RKO (cell line): ENCODE measurements at places on chromosomes 11 and 22.
A peak's percentile ranks its signal among the peaks of the same experiment; 100 is the strongest.

DNA sequence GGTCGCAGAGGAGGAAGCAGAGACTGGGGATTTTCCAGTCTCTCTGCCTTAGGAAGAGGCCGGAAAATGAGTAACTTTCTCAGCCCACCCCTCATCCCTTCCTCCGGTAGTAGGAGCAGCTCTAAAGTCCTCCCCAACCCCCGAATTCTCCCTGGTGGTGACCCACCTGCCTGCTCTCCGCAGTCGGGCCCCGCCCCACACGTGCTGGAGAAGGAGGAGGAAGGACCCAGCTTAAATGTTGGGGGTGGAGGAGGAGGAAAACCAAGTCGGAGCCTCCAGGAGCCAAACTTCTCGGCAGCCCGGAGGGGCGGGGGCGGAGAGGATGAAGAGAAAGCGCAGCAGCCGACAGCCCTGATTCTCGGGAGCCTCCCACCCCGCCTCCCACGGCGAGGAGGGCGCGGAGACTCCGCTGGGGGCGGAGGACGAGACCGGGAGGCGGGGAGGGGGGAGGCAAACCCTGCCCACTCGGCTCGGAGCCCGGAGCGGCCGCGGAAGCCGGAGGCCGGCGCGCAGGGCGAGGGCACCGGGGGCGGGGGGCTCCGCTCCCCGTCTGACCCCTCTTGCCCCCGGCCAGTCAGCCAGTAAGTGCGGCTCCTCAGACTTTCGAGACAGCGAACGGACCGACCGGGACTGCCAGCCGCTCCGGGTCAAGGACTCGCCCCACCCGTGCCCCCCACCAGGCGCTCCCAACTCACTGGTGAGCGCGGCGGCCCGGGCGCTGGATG, at the start of gene TPBGL:
TPBGL (plus strand) TSS at position 464 of the 725 bp plus-strand sequence. CDS start 276 bp downstream, outside the sequence.
- DNase-seq: no peak

DNA sequence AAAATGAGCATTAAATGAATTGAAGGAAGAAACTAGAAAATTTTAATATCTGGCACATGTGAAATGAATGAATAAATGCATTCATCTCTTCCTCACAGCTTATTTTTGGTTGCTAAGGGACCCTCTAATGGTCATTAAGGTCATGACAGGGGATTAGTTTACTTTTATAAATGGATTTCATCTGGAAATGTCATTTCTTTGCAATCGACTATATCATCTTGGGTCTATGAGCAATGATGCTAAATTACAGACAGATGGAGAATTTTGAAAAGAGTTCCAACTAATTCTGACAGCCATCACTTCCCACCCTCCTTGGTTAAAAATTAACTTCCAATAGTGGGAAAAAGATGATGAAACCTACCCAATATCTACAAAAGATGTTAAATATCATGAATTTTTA, 98.0 kb downstream of the KIF18A start:
- DNase-seq: no peak

DNA sequence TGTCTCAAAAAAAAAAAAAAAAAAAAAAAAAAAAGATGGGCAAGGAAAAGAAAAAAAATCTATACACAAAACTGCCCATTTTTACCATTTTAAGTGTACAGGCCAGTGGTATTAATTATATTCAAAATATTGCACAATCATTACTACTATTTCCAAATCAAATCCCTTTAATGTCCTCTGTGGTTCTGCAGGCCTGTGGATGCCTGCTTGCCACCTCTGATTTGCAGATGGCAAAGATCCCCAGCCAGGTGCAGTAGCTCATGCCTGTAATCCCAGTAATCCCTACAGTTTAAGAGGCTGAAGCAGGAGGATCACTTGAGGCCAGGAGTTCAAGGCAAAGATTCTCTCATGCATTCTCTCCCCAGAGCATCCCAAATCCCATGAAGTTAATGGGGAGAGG, 20.2 kb downstream of the RFPL1 start:
- DNase-seq: no peak

GRCh38 chr22:27032091-27032761, 374.8 kb downstream of the MIAT start:
- no peak for DNase-seq

- DNase-seq: no peak
Measured at GRCh38 chr11:117799634-117800033, 2.6 kb upstream of the DSCAML1 start.

GRCh38 chr11:33984682-33985389, 66.7 kb upstream of the CAPRIN1 start:
- peak; percentile 12 for DNase-seq

- DNase-seq: peak; percentile 61
Measured at GRCh38 chr22:42661985-42662831, 13.0 kb upstream of the CYB5R3 start.

DNA sequence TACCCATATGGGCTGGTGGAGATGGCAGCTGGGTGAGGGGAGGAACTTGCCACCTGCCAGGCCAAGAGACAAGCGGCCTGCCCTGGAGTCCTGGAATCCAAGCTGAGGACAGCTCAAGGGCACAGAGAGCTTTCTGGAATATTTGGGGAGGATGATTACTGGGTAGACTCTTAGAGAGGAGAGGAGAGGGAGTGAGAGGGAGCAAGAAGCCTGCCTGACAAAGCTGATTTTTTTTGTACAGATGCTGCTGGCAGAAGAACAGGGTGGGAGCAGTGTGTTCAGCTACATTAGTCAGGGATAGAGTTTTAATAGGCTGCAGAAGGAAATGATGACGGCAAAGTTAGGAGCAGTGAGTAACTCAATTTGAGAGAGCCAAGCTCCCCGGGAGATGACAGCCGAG, 299.3 kb downstream of the NXPE2 start:
- no peak for DNase-seq

- no peak for DNase-seq
Measured at GRCh38 chr11:15969701-15970329, 386.5 kb downstream of the SOX6 start.

GRCh38 chr11:31782257-31782656, 28.9 kb downstream of the PAX6 start:
- DNase-seq: no peak

- no peak for DNase-seq
Measured at GRCh38 chr11:1920909-1921573, 1.5 kb downstream of the TNNT3 start.

DNA sequence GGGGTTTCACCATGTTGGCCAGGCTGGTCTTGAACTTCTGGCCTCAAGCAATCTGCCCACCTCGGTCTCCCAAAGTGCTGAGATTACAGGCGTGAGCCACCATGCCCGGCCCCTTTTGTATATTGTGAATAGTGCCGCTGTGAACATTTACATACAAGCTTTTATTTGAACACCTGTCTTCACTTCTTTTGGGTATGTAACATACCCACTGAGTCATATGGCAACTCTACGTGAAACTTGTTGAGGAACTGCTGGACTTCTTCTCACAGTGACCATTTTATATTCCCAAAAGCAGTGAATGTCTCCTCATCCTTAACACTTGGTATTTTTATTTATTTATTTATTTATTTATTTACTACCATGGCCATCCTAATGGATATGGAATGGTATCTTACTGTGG, 3.9 kb upstream of the SCT start:
- DNase-seq: no peak

DNA sequence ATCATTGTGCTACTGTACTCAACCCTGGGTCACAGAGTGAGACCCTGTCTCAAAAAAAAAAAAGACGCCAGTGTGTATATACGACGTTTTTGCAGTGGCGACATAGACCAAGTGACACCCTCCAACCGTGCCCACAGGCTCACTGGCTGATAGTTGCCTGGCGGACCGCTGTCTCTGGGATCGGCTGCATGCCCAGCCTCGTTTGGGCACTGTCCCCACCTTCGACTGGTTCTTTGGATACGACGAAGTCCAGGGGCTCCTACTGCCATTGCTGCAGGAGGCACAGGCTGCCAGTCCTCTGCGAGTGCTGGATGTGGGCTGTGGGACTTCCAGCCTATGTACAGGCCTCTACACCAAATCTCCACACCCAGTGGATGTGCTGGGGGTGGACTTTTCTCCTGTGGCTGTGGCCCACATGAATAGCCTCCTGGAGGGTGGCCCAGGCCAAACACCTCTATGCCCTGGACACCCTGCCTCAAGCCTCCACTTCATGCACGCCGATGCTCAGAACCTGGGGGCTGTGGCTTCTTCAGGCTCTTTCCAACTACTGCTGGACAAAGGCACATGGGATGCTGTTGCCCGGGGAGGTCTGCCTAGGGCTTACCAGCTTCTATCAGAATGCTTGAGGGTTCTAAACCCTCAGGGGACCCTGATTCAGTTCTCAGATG, 1.3 kb downstream of the CSKMT start:
- DNase-seq: no peak

- DNase-seq: no peak
Measured at GRCh38 chr11:128886406-128887124, 4.6 kb upstream of the KCNJ5 start.

- no peak for DNase-seq
Measured at GRCh38 chr11:65524014-65524740, 706 bp upstream of the SCYL1 start.

- peak; percentile 93 for DNase-seq
Measured at GRCh38 chr11:59550842-59551658, 39.7 kb downstream of the OR4D9 start.

DNA sequence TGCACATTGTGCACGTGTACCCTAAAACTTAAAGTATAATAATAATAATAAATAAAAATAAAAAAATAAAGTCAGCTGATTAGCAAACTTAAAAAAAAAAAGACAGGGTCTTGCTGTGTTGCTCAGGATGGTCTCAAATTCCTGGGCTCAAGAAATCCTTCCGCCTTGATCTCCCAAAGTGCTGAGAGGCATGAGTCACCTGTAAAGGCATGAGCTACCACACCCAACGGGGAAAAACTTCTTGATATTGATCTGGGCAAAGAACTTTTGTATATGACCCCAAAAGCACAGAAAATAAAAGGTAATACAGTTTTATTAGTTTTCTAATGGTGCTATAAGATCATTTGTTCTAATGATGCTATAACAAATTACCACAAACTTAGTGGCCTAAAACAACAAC, 46.1 kb downstream of the ENTHD1 start:
- no peak for DNase-seq

DNA sequence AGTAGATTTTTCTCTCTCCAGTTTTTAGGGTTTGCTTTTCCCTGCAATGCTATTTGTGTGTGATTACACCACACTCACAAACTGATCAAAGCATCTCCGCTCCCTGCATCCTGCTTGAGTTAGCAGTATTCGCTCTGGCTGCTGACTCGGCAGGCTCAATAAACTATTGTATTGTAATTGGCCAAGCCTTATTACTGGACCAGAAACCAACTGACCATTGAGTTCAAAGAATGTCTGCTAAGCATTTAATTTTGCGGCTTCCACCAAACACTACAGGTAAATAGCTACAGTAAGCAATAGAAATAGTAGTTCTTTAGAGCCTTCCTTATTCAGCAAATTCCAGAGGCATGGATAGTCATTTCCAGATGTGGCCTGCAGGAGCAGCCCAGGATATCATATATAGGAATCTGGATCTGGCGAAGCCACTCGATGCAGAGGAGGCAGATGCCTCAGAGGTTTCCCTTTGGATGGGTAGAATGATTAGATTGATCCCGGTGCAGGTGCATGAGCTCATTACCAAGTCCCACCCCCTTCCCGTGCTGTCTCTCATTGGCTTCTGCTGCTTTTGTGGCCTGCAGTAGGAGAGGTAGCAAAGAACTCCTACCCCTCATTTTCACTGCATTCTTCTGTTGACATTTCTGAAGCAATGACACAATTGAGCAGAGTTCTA, 77.3 kb downstream of the COMMD9 start:
- no peak for DNase-seq

- DNase-seq: no peak
Measured at GRCh38 chr22:33221568-33221967, 163.4 kb upstream of the SYN3 start.

DNA sequence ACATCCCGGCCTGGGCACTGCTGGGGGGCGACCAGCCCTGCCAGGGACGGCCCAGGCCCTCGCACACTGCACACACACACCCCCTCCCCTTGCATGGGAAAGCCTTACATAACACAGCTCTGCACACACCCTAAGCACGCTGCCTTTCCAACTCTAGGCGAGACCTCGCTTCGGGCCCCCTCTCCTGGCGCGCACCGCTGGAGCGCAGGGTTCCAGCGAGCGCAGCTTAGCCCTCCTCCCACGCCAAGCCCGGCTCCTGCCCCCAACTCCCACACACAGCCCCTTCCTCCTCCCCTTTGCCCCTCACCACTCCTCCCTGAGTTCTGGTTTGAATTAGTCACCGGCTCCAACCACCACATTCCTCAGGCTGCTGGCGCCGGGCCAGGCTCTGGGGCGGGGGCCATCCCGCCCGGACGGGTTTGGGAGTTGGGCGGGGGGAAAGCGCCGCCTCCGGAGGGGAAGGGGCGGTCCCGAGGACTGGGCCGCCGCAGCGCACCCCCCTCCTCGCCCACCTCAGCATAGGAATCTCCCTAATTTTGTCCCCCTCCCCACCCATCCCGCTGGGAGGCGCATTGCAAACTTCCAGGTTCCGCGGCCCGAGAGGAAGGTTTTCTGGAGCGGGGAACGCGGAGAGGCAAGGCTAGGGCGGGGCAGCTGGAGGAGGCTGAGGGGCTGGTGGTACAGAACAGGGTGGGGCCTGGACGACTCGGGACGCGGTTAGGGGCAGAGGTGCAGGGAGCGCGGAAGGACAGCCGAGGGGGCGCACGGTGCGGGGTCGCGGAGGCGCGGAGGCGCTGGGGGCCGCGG, 966 bp downstream of the AHNAK start:
- peak; percentile 94 for DNase-seq

DNA sequence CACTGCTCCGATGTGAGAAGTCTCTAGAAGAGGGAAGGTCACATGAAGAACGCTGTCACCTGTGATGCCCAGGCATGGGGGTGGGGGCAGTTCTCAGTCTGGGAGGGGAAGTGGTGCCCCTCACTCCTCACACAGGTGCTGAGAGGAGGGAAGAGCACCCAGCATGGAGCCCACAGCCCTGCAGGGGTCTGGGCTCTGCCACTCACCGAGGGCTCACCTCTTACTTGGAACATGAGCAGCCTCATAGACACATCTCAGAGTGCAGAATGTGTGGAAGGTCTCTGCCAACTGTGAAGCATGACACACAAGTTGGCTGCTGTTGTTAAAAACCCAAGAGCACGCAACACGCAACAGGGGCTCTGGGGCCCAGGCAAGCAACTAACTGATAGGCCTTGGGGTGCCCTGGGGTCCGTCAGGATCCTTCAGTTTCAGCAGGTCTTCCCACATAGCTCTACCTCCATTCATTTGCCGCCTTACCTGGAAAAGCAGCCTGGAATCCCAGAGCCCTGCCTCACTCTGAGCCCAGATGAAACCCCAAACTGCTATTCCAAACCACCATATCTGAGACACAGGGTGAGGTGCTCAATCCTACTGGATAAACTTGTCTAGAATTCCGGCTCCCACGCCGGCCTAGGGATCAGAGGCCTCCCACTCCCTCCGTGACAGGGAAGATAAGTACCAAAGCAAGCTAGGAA, 17.5 kb upstream of the TMPRSS4 start:
- DNase-seq: no peak
